CD8-positive, alpha-beta T cell (primary cell): ENCODE measurements at places on chromosomes 1 and 21.

DNA sequence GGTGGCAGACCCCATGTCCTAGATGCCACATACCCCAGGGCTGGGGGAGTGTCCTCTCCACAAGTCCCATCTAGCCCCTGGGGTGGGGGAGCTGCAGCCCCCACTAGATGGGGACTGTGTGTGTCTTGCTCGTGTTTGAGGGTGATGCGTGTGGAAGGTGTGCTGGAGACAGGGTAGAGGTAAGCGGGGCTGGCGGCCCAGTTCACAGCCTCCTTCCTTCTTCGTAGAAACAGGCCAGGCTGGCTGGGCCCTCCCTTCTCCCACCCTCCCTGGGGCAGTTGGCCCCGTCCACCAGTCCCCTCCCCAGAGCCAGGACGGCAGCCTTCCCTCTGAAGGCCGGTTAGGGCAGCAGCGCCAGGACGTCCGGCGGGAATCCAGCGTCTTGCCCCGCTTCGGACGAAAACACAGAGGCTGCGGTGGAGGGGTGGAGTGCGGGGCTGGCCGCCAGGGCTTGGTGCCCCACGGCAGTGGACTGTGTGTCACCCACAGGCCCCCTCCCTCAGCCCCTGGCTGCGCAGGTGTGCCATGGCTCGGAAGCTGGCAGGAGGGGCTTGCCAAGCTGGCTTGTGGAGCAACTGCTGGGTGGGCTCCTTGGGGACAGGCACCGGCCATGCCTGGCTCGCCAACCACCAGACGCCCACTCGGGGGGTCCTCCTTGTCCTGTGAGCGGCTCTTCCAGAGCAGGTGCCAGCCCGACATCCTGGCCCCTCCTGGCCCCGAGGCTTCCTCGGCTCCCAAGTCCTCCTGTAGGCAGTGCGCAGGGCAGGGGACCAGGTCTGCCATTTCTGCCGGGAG, 3.6 kb downstream of the PRDM16 start:
- no peak for DNase-seq

DNA sequence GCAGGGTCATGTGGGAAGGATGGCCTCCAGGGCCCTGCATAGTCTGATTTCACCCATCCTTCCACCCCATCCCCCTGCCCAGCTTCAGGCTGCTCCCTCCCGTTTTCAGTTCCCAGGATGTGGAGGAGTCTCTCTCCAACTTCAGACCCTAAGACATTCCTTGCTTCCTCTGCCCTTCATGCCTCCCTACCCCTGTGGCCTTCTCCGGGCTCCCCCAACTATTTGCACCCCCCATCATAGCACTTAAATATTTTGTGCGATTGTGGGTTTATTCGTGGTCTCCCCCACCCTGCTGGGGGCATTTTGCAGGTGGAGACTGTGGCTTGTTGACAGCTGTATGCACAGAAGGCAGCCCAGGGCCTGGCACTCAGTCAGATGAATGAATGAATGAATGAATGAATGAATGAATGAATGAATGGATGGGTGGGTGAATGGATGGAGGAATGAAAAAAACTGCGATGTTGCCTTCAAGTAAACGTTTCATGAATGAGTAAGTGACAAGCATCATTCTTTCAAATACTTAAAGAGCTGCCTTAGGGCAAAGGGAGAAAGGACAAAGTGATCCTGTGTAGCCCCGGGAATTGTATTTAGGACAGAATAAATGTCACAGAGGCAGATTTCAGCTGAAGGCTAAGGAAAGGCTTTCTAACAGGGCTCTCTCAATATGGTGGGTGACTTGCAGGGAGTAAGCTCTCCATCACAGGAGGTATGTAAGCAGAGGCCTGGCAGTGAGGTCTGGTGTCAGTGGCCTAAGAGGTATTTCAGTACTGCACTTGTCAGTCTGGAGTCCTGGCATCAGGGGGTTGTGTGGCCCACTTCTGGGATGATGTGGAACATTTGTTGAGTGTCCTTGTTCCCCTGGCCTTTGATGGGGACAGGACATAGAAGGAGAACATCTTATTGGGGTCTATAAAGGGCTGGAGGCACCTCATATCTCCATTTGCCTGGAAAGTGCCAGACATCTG, 156.4 kb downstream of the PTPRU start:
- DNase-seq = no peak

DNA sequence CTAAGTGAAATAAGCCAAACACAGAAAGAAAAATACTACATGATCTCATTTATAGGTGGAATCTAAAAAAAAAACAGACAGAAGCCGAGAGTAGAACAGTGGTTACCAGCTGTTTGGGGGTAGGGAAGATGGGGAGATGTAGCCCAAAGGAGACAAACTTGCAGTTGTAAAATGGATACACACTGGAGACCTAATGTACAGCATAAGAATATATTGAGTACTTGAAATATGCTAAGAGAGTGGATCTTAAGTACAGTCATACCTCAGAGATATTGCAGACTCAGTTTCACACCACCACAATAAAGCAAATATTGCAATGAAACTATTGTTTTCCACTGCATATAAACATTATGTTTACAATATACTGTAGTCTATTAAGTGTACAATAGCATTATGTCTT, 316.7 kb downstream of the LRRC40 start:
- DNase-seq = no peak

- DNase-seq = no peak
Observed at GRCh38 chr1:109873278-109874175, 37.1 kb upstream of the CSF1 start.

- no peak for DNase-seq
Observed at GRCh38 chr1:104132382-104132973, 382.8 kb downstream of the AMY1C start.

- no peak for DNase-seq
Observed at GRCh38 chr1:195462646-195463045, 1145.6 kb downstream of the KCNT2 start.

- DNase-seq = no peak
Observed at GRCh38 chr1:62240651-62241370, 46.2 kb downstream of the L1TD1 start.

DNA sequence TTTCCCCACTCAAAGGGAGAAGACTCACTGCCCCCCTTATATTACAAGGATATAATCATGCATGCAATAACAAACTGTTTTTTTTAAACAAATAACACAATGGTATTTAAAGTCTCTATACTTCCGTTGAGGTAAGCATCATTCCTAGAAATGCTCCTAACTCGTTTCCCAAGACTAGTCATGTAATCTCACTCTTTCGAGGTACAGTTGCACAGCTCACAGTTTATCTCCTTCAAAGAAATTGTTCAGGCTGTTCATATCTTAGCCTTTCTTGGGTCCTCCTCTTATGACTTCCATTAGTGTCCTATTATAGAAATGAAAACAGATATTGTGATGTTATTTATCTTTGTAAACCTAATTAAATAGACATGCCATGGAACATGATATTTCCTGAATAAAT, 705.0 kb downstream of the KCNT2 start:
- no peak for DNase-seq

DNA sequence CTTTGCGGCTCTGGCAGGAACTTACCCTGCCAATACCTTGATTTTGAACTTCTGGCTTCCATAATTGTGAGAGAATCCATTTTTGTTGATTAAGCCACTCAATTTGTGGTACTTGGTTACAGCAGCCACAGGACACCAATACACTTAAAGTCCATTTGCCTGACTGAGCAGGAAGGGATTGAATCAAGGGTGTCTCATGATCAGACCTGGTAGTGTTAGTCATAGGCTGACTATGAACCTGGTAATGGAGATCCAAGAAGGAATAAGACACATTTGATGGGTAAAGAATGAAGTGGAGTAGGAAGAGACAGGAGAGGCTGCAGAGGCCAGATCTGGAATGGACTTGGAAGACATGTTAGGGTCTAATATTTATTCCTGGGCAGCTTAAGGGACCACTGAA, 31.2 kb upstream of the MAP1LC3C start:
- DNase-seq = no peak

DNA sequence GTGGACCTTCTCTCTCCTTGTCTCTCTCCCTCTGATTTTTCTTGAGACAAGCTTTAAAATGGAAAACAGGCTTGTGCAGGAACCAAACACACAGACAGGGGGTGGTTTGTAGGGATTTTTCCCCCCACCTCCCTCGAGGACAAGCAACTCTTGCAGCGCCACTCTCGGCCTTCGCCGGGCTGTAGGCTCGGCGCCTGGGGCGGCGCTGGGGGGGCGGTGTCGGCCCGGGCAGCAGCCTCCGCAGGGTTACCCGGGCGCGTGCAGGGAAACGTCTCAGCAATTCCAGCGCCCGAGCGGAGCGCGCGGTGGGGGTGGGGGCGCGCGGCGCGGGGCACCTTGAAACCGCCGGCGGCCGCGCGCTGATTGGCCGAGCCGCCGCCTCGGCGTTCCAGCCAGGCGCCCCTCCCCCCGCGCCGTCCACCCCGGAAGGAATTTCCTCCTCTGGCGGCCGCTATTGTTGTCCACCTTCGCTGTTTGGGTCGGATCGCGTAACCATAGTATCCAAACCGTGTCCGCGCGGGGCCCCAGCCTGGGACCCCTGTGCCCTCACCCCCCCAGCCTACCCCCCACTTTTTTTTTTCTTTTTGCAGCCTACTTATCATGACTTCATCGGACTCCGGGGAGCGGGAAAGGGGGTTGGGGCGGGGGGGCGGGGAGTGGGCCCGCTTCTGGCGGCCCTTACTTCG, 59.8 kb upstream of the ACOT11 start:
- peak; percentile 38 for DNase-seq

DNA sequence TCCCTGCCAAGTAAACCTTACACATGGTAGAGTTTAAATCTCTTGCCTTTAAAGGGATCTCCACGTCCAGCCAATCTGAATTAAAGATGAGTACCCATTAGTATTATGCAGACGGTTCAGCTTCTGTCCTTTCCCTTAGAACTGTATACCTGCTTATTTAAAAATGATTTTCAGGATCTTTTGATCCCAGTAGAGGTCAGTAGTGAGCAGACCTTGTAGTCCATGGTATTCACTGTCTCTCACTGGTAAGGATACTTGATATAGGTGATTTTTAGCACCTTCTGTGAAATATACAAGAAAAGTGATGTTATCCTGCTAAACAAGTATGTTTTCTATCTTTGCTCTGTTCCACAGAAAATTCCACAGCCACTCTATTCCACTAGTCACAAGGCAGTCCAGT, 1211.6 kb upstream of the ADGRL4 start:
- no peak for DNase-seq

DNA sequence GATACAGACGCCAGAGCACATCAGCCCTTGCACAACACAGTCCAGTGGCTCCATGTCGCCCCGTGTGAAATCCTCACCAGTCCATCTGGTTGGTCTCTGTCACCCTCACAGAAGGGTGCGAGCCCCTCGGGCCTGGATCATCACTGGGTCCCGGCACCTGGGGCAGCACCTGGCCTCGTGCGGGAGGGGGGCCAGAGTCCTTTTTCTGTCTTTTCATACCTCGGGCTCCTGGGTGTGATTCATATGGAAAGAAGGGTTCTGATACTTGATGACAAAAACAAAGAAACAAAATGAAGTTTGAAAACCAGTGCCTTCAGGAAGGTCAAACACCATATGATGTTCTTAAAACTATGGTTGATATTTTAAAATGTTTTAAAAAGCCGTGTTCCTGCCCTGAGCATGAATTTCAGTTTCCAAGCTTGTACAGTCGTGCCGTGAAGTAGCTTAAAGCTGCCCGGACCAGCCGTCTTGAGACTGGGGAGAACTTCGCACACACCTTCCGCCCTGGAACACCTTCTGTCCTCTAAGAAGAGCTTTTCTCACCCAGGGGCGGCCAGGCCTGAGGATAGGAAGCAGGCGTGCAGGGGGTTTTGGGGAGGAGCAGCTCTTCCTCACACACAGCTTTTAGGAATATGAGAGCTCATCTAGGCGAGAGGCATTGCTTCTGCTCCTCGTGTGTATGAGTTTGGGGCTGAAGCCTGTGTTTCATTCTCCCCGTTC, 35.2 kb downstream of the SLC37A1 start:
- no peak for DNase-seq

DNA sequence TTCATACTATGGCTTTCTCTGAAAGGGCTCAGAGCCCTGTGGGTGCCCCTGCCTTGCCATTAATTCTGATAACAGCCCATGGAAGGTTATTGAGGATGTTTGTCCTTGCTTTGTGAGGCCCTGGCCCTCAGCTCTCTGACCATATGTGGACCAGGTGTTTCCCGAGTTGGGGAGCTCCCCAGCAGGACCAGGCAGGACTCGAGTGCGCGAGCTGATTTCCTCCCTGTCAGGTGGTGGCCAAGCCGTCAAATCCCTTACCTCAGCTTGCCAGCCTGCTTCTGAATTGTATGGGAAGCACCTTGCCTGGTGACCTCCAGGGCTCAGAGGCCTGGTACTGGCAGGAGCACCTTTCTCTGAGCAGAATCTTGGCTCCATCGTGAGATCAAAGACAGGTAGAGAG, 17.9 kb upstream of the SDE2 start:
- DNase-seq = no peak

GRCh38 chr1:202162047-202162417, 1.6 kb upstream of the PTPN7 start:
- DNase-seq = no peak

DNA sequence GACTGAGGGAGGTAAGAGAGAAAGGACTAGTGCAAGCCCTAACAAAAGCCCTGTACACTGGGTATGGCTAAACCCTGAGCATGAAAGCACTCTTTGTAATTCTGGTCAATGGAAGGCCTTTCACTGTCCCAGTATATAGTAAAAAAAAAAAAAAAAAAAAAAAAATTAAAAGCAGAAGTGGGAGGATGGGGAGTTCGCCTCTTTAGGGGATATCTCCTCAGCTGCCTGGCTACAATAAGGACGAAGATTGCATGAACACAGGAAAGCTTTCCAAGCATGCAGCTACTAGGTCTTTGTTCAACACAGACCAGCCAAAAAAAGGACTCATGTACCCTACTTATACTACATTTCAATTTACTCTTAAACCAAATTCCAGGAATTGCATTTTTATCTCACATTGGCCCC, 59.1 kb downstream of the EIF4G3 start:
- no peak for DNase-seq

DNA sequence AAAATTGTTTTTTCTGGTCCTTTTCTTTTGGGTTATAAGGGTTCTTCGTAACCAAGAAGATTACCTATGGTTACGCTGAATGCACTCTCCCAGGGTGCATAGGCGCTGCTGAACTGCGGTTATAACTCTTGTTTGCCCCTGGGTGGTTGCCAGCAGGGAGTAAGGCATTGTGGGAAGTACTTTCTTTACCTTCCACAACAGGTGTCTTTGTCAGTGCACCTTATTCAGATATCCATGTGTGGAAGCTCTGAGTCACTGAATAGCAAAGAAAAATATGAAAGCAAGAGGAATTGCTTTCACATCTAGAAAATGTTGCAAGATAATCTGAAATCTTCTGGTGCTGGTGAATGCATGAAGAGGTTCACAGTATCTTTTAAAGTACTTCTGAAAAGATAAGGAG, 124.4 kb upstream of the CACYBP start:
- DNase-seq = peak; percentile 39

GRCh38 chr1:56034222-56034621, 545.1 kb downstream of the PLPP3 start:
- no peak for DNase-seq
